Midbrain (tissue), 1 donor: ENCODE measurements at places on chromosomes 5 and 9.

- DNase-seq: no peak
These were observed 199.3 kb downstream of the PAX5 start for GRCh38 chr9:36834736-36835135.

- DNase-seq: peak; percentile 20
These were observed 6.9 kb upstream of the OTP start for GRCh38 chr5:77645158-77645994.

DNA sequence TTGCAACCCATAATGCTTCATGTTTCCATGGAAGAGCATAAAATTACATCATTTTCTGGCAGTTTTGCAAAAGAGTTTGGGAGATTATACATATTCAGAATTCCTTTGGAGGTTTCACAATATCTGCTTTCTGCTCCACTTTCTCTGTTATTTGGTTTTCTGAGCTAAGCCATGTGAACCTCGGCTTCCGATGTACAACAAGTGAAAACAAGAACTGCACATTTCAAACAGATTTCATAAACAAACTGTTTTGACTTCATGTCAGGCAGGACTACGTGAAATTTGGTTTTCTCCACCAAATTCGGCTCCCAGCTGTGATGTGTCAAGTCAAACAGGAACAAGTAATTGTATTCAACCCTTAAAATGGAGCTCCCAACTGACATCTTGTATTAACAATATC, 609.8 kb downstream of the IRX1 start:
- DNase-seq: no peak

GRCh38 chr5:134580001-134580460, 52.6 kb downstream of the SAR1B start:
- no peak for DNase-seq

DNA sequence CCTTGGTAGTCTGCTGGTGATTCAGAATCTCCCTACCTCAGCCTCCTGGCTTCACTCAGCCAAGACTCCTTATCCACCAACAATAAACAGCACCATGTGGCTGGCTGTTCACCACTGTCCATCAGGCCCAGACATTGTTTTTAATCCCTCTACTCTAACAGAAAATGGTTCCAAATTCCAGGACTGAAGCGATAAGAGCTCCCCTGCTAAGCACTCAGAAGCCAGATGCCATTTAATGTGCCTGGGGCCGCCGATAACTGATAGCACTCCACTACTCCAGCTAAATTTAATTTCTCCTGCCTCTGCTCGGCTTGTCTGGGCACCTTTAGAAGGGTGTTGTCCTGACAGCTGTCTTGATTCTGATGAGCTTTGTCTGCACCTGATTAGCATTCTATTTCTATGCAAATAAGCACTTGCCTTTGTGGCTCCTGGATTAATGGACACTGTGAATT, 47.1 kb downstream of the ZNF622 start:
- DNase-seq: no peak

DNA sequence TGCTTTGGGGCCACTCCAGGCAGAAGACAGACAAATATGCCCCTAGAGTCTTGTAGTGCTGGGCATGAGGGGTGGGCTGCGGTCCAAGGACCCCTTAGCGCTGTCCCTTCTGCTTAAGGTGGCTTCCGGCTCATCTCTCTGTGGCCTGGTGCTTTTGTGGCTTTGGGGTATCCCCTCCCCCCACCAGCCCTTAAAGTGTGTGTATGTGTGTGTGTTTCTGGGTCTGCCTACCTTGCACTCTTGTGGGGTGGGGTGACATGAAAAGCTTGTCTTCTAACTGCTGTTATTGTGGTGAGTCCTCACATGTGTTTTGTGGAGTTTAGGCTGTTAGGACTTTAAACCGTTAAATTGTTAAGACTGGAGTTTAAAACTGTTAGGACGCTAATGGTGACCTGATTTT, 23.6 kb downstream of the MARCHF6 start:
- no peak for DNase-seq

- peak; percentile 63 for DNase-seq
These were observed 38.3 kb downstream of the RECK start for GRCh38 chr9:36074870-36075532.

DNA sequence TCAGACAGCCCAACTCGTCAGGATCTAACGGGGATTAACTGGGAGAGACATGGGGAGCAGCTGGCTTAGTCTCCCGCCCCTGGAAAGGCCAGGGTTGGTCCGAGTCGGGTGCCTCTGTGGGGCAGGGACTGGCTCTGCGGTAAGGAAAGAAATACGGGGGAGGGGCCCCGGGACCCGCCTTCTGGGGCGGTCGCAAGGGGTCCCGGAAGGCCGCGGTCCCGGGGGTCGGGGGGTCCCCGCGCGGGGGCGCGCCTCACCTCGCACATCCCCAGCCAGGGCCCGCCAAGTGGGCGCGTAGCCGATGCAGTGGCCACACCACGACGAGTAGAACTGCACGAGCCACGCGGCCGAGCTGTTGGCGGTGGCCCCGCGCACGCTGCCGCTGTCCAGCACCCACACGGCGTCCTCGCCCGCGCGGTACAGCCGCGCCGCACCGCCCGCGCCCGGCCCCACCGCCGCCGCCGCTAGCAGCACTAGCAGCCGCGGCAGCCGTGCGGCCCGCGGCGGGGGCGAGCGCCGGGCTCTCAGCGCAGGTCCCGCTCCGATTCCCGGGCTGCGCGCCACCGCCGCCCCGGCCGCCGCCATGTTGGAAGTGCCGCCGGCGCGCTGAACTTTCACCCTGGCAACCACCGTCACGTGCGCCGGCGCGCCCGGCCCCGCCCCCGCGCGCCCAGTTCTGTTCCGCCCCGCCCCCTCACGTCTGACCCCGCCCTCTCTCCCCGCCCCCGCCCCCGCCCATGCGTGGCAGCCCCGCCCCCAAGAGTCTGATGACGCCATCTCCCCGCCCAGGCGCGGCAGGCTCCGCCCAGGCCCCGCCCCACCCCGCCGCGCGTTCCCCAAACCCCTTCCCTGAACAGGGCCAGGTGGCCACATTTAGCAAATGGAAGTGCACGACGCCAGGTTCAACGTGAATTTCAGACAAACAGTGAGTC, at the start of gene QSOX2:
QSOX2 (minus strand) TSS at position 594 of the 932 bp plus-strand sequence; CDS start at position 585, 9 bp downstream.
- peak; percentile 86 for DNase-seq

DNA sequence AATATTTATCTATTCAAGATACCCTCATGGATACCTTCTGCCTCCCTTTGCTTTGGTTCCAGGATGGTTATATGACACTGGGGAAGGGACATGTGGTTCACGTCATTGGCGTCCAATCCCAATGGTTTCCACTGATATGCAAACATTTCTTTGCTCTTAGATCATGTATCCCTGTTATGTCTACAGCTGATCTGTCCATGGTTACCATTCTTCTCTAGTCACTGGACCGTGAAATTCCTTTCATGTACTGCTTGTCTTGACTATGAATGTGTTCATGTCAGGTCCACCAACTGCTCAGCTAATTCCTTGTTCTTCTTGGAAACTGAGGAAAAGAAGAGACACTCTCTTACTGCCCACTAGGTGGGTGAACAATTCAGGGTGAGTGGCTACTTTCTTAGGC, 391.1 kb upstream of the ZNF608 start:
- DNase-seq: no peak

GRCh38 chr5:44495280-44495679, 106.1 kb upstream of the FGF10 start:
- no peak for DNase-seq

GRCh38 chr5:87231037-87231808, 36.5 kb upstream of the RASA1 start:
- DNase-seq: no peak

DNA sequence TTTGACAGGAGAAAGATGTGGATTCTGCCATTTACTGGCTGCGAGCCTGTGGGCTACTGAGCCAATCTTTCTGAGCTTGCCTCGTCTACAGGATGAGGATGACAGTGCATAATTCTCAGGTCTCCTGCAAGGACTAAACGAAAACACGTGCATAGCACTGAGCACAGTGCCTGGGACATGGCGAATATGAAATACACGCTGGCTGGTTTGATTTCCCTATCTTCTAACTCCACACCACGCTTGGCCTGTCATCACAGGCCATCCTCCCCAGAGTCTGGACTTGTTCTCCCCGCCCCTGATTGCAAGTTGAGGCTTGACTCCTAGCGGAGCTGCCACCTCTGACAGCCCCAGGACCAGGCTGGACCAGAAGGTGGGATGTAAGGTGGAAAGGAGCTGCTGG, 37.9 kb downstream of the ARPC5L start:
- no peak for DNase-seq

- no peak for DNase-seq
These were observed 47.1 kb upstream of the SIMC1 start for GRCh38 chr5:176190886-176191755.

DNA sequence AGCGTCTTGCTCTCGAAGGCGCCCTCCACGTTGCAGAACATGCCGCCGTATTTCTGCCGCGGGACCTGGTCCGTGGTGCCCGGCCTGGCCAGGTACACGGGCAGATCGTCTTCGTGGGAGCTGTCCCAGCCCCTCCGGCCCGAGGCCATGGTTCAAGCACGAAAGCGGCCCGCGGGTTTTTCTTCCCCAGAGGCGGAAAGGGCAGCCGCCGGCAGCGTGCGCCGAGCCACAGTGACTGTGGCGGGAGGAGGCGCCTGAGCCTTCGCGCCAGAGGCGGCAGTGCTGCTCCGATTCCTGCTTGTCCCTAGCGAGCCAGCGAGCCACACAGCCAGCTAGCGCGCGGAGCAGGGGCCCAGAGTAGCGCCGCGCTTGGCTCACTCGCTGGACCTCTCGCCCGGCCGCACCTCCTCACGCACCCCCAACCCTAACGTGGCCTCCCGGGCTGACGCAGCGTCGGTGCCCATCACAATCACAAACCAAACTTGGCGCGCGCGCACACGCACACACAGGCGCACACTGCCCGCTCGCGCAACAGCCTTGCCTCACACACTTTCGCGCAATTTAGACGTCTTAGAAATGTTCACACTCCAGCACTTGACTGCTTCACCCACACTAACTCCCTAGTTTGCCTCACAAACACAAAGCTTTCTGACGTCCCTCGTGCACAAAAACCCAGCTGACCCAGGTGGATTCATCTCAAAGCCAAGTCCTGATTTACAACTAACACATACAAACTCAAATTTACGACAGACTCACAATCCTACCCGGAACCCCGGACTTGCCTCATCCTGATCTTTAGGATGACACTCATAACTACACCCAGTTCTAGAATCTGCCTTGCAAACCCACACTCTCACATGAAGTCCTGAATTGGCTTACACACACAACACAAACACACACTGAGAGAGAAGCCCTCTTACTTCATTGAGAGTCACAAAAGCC, at the start of gene DPYSL3:
DPYSL3 (minus strand) TSS at position 359 of the 942 bp plus-strand sequence; CDS start at position 149, 210 bp downstream.
- peak; percentile 73 for DNase-seq

- DNase-seq: no peak
These were observed 86.3 kb upstream of the RPS23 start for GRCh38 chr5:82364497-82364896.

DNA sequence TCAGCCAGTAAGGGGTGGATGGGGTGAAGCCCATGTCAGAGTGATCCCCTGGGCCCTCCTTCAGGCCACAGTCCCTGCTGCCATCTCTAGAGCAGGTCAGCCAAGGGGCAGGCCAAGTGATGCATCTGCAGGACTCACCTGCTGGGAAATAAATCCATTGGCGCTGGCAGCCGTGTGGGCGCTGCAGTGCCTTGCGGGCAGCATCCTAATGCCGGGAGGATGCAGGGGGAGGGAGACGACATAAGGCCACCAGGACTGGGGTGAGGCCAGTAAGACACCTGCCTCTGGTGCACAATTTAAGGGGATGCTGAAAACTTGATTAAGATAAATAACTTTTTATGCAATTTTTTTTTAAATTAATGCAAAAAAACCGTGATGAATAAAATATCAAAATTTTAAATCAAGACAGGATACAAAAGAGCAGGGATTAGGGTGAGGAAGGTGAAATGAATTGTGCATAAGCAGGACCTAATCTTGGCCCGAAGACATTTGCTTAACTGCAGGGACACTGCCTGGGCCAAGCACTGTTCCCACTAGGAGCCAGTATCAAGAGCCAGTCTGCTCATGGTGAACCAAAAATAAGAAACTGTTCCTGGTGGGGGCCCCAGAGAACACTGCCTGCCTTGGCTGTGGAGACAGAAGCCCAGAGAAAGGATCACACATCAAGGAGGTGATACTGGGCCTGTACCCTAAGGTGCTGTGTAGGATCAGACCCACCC, 67.5 kb upstream of the CPLX2 start:
- no peak for DNase-seq

- DNase-seq: no peak
These were observed 315.6 kb upstream of the DAB2 start for GRCh38 chr5:39740404-39740803.

DNA sequence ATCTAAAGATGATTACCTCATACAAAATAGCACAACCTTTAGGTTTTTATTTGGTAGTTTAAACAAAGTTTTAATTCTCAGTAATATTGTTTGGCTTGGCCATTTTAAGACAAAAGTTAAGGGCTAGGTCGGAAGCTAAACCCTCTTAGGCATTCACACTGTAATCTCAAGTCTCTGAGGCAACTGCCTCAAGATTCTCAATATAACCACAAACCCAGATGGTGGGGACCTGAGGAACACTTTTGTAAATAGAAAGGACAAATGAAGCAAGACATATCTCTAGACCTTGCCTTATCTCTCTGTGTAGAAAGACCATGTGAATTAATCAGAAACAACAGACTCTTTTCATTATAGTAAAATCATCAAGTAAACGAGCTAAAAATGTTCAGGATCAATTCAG, 500.2 kb upstream of the CDH6 start:
- DNase-seq: no peak

- DNase-seq: no peak
These were observed 205.5 kb upstream of the PTGER4 start for GRCh38 chr5:40474250-40474649.

DNA sequence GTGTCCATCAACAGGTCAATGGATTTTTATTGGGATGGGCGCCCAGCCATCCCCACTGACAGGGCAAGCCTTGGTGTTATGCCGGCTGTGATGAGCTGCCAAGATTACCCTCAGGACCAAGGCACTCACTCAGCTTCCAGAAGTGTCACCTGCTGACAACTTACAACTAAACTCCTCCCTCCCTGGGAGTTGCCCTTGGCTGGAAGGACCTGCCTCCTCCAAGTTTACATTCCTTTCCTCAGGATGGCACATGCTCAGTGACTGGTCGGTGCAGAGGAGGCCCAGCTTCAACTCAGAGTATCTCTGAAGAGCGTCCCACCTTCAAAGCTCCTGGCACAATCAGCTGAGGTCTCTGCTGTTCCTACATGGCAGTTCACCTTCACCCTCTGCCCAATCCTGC, 52.5 kb upstream of the ZBTB43 start:
- no peak for DNase-seq

- DNase-seq: no peak
These were observed 1022.5 kb upstream of the DMAC1 start for GRCh38 chr9:8821910-8822666.

GRCh38 chr5:4730279-4730678, 409.9 kb upstream of the ADAMTS16 start:
- no peak for DNase-seq

DNA sequence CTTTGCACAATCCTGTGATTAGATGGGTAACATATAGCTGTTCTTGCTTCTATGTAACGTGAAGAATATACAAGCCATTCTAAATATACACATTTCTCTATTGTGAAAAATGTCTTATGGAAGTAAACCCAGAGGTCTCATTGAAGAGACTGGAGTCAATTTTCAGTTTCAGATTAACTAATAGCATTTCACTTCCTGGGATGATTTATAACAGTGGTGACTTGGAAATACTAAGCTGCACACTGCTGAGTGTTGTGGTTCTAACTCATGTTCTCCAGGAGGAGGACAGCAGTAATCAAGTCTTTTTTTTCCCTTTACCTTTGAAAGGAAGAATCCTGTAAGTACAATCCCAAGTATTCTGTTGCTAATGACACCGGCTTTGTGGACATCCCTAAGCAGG, 3.3 kb downstream of the CTSL start:
- no peak for DNase-seq
